ENCODE measurements at places on chromosomes 11 and 22.

DNA sequence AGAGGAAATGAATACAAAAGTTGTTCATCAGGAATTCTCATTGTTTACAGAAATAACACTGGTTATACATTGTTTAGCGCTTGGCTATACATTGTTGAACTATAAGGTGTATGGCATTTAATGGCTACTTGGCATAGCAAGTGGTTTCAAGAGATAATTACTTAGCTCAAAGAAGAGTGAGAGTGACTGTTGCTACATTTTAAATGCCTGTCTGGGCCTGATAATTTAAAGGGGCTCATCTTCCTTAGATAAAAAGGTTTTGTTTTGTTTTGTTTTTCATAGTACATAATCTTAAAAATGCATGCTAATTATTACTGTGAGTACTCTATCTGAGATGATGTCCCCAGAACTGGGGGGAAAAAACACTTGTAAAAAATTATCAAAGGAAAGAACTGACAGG is 1.5 kb upstream of the SMPD1 start:
- DNase-seq, result no peak

GRCh38 chr22:36910461-36910860 is 3.0 kb upstream of the CSF2RB start:
- DNase-seq, result no peak

DNA sequence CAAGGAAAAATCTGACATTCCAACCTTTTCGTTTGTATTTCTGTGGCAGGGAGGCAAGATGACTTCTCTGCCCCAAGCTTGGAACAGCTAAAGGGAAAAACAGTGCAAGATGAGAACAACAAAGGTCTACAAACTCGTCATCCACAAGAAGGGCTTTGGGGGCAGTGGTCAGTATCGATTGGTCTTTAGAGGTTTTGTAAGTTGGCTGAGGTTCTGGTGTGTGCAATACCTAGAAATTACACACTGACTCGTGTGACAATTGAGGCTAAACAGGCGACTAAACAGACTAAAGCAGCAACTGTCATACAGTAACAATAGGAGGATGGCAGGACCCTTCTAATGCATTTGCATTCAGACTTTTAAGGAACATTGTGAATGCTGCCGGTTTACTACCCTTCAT is 994 bp downstream of the DEPDC5 start:
- DNase-seq, result no peak

GRCh38 chr22:26827611-26828010 is 170.2 kb downstream of the MIAT start:
- DNase-seq, result no peak

- no peak for DNase-seq
These were observed 1219.8 kb upstream of the RAG2 start for GRCh38 chr11:37817727-37818270.

- no peak for DNase-seq
These were observed 4.8 kb downstream of the PPME1 start for GRCh38 chr11:74175920-74176319.

DNA sequence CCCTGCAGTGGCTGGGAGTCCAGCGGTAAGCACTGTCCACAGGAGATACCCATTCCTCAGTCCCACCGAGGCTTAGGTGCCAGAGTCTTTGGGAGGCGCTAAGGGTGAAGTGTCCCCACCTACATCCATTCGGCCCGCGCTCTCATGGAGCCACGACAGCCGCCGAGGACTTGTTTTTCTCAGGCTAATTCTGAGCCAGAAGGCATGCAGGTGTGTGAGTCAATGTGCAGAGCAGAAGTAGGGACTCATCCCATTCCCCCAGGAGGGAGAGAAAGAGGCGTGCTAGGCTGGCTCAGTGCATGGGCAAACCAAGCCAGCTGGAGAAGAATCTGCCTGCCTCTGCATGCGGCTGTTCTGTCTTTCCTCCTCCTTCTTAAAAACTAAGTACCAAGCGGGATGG is 46.6 kb downstream of the KCNC1 start:
- no peak for DNase-seq

DNA sequence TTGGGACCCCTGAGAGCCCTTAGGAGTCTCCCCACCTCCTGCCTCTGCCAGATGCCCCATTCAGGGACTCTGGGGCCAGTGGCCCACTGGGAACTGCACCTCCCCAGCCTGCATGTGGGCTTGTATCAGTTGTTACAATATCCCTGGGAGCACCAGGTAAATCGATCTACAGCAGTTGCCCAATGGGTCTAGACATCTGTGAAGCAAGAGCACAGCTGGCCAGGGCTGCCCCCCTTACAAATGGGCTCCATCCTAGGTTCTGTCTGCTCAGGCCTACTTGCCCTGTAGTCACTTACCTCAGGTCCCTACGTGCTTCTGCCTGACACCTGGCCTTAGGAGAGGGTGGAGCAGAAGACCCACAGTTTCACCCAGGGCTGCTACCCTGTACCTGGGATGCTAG is 62.7 kb downstream of the HIRA start:
- no peak for DNase-seq

- peak; percentile 66 for DNase-seq
These were observed 56.6 kb upstream of the UBASH3B start for GRCh38 chr11:122598971-122599370.

Measured in fibroblast of skin of abdomen (primary cell).